ENCODE measurements at places on chromosomes 2 and 18.

GRCh38 chr2:189254268-189254883, 74.8 kb upstream of the COL5A2 start:
- DNase-seq, result peak; percentile 18

- no peak for DNase-seq
Measured at GRCh38 chr2:37543999-37544557, 127.4 kb downstream of the CDC42EP3 start.

GRCh38 chr18:12703096-12703567, 290 bp downstream of the PSMG2 start:
- DNase-seq, result no peak

DNA sequence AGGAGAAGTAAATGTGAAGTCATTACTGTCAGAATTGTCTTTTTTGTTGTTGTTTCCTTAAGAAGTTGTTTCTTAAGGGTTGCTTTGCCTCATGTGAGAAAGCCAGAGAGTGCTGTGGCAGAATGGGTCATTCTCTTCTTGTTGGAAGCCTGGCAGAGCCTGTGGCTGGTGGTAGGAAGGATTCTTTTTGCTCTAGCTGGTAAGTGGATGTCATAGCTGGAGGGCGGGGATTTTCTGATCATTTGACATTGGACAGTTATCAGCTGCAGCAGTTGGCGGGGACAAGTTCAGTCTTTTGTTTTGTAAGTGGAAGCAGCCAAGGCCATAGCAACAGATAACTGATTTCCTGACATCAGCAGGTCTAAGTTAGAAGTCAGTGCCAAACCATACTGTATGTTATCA, 5.5 kb upstream of the RMDN2 start:
- no peak for DNase-seq

GRCh38 chr2:21466341-21466927, 342.7 kb downstream of the TDRD15 start:
- DNase-seq, result no peak

DNA sequence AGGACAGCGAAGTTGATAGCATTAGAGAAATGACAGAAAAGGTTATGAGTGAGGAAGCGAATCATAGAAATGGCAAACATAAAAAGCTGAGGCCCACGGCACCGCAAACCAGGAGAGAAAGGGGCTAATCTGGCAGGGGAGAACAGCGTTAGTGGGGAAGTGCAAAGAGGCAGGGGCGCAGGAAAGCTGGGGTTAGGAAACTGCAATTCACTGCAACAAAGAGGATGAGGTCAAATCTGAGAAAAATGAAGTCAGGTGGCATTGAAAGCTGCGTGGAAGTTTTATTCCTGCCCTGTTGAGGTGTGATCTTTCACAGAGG, 653 bp upstream of the ABI2 start:
- no peak for DNase-seq

DNA sequence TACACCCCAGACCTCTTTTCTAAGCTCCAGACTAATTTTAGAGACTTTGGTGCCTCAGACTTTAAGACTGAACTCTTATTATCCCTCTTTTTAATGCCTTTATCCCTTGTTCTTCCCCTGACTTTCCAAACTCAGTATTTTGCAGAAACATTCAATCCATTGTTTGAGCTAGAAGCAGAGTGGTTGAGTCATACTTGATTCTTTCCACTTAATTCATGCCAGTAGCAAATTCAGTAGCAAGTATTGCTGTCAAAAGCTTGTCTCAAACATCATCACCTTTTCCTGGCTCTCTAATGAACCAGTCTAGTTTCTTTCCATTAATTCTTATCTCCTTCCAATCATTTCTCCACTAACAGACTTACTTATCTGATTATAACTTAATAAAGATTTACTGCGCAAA, 699.7 kb upstream of the ZNF804A start:
- DNase-seq, result no peak

- no peak for DNase-seq
Measured at GRCh38 chr2:130374587-130375290, 18.9 kb downstream of the PTPN18 start.

DNA sequence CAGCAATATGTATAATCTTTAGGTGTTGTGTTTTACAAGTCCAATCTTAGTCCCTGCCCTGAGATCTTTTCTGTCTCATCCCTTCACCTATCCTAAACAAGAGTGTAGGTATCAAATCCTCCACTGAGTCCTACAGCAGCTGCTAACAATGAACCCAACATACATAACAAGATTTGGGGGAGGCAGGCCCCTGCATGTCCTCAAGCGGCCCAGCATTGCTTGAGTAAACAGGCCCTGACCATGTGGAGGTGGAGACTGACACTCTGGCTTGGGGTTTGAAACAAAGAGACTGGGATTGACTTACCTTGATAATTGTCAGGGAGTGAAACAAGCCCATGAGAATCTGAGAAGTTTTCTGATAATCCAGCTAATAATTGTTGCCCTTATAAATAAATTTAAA, 213.4 kb downstream of the STK39 start:
- no peak for DNase-seq

- DNase-seq, result no peak
Measured at GRCh38 chr2:38522754-38523349, 79.9 kb downstream of the HNRNPLL start.

- no peak for DNase-seq
Measured at GRCh38 chr18:78912844-78913243, 66.8 kb upstream of the SALL3 start.

- no peak for DNase-seq
Measured at GRCh38 chr2:150127346-150127990, 360.0 kb downstream of the RND3 start.

DNA sequence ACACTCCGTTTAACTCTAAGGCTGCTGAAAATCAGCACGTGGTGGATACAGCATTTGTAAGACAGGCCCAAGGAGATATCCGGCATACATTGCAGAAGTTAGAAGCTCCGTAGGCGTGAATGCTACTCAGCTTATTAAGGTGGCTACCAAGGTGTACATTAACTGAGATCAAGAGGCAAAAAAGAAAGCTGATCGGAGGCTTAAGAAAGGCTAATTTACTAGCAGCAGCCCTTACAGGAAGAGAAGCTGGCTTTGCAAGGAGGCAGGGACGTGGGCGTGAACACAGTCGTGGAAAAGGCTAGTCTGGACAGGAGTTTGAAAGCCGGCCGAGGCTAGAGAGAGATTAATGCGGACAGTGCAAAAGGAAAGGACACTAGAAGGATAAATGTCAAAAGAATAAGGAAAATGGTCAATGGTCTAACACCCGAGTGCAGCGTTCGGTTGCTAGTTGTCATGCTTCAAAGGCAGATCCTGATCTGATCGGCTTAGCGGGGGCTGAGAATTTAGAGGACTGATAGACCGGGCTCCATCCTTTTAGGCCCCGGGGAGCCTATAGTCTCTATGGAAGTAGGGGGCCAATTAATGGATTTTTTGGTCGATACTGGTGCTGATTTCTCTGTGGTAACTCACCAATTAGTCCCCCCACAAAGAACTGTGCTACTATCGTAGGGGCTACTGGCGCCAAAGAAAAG, 45.6 kb upstream of the SELENOI start:
- DNase-seq, result no peak

GRCh38 chr18:39299152-39299551, 1733.6 kb upstream of the CELF4 start:
- no peak for DNase-seq

GRCh38 chr2:28362991-28363521, 29.6 kb upstream of the FOSL2 start:
- no peak for DNase-seq

- no peak for DNase-seq
Measured at GRCh38 chr2:58866527-58866926, 625.4 kb upstream of the FANCL start.

DNA sequence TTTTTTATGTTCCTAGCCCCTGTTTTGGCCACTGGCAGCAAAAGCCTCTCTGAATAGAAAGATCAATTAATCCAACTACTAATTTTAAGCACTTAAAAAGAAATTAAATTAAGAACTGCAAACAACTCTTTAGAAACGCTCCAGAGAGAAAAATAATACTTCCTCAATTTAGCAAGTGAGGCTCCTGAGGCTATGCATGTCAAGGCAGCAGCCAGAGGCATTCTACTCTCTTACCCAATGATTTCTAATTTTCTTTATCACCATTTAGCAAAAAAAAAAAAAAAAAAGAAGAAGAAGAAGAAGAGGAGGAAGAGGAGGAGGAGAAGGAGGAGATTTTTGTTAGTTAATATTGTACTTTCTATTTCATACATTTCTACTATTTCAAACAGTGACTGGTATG, 68.5 kb downstream of the TMEM237 start:
- no peak for DNase-seq

GRCh38 chr2:66895206-66895605, 460.3 kb downstream of the MEIS1 start:
- DNase-seq, result no peak

All from left ventricle myocardium inferior (tissue), 1 donor.